ENCODE measurements at places on chromosomes 7 and 10. TPM values are rescaled to one million over a fixed set of nuclear protein-coding genes. Genes with fewer than 3 reads are reported as not detected.

AGBL3 gene
- 5.5 TPM for total RNA-seq

CNNM1 gene
- 1.6 TPM for total RNA-seq

LIPF gene
- total RNA-seq: not detected

ANKRD30A gene
- not detected for total RNA-seq

ANXA11 gene
- 25.7 TPM for total RNA-seq

STEAP4 gene
- total RNA-seq: not detected

CREB5 gene
- 6.9 TPM for total RNA-seq

TEX36 gene
- total RNA-seq: not detected

ITPRID1 gene
- not detected for total RNA-seq

TMEM196 gene
- 0.55 TPM for total RNA-seq

RBP3 gene
- not detected for total RNA-seq

FGFBP3 gene
- total RNA-seq: 420 TPM

NPC1L1 gene
- 0.18 TPM for total RNA-seq

SPDYE2B gene
- total RNA-seq: not detected

DKK1 gene
- 3.3 TPM for total RNA-seq

ABCC2 gene
- total RNA-seq: 6.2 TPM

SH2D4B gene
- total RNA-seq: 0.09 TPM

ZNF783 gene
- total RNA-seq: 18.0 TPM

BBIP1 gene
- 37.8 TPM for total RNA-seq

ZNF736 gene
- total RNA-seq: not detected

CDH23 gene
- total RNA-seq: 2.0 TPM

TSPAN15 gene
- total RNA-seq: 11.5 TPM

THSD7A gene
- total RNA-seq: 5.5 TPM

C10orf53 gene
- not detected for total RNA-seq

MYL7 gene
- total RNA-seq: not detected

EN2 gene
- total RNA-seq: 7.2 TPM

CYP2E1 gene
- 0.49 TPM for total RNA-seq

MGAM2 gene
- total RNA-seq: 0.07 TPM

ERVW-1 gene
- not detected for total RNA-seq

LYZL2 gene
- not detected for total RNA-seq

COL13A1 gene
- 9.5 TPM for total RNA-seq

CLEC5A gene
- total RNA-seq: not detected

FAM237B gene
- not detected for total RNA-seq

PDCD4 gene
- total RNA-seq: 41.9 TPM

CYP2C8 gene
- total RNA-seq: 2.5 TPM

CYP2W1 gene
- not detected for total RNA-seq

OR6B1 gene
- total RNA-seq: not detected

CUBN gene
- 2.2 TPM for total RNA-seq

ERV3-1 gene
- total RNA-seq: 33.0 TPM

AGR2 gene
- total RNA-seq: not detected

HMX2 gene
- total RNA-seq: not detected

DNAJC9 gene
- total RNA-seq: 74.8 TPM

BZW2 gene
- 108 TPM for total RNA-seq

GRID2IP gene
- total RNA-seq: 0.61 TPM

ATOH7 gene
- total RNA-seq: 0.20 TPM

TET1 gene
- total RNA-seq: 30.0 TPM

PDE1C gene
- 1.1 TPM for total RNA-seq

TMEM178B gene
- 22.1 TPM for total RNA-seq

FAM13C gene
- total RNA-seq: 2.9 TPM

HDAC9 gene
- total RNA-seq: 28.3 TPM

VIPR2 gene
- 0.09 TPM for total RNA-seq

NPFFR1 gene
- not detected for total RNA-seq

SLC13A1 gene
- total RNA-seq: not detected

Data from neural crest cell (in vitro differentiated cells).